ENCODE measurements at places on chromosomes 3 and 15.

DNA sequence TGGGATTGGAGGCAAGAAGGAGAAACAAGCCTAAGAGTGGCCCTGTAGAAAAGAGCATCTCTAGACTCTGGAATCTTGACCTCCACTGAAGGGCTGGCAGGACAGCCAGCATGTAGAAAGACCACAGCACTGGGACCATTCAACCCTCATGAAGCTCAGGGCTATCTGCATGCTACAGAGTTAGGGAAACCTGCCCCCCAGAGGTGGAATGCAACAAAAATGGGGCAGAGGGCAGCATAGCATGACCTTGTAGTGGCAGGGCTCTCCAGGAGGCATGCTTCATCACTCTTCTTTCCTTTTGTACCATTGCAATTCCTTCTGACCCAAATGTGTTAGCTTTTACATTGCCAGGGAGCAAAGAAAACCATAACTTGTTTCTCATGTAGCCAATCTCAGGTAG is 445.4 kb downstream of the EPHB1 start:
- no peak for DNase-seq

DNA sequence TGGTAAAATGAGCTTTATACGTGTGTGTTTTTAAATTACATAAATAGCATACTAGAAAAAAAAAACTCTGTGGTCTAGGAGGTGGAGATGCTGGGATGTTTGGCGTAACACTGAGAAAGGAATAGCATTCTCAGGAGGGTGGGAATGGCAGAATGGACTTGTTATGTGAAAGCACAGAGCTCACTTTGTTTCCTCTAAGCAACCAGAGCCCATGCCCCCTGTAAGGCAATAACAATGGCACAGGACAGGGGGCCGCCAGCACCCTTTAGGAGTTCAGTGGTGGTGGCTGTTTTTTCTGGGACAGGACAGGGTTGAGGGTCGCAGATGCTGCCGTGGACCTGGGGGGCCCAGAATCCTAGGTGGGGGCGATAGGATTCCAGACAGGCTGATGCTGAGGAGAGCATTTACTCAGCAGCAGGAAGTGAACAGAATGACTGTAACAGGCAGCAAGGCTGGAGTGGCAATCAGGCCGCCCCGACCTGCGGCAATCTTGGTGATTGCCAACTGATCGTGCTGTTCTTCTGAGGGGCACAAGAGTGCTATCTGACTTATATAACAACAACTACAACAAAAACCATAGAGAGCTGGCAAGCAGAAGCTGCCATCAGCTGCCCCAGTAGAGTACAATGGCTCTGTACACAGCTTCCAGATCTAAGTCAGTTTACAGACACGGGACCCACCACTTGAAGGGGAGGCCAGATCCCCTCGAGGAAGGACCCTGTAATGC is 160.4 kb downstream of the UACA start:
- no peak for DNase-seq

DNA sequence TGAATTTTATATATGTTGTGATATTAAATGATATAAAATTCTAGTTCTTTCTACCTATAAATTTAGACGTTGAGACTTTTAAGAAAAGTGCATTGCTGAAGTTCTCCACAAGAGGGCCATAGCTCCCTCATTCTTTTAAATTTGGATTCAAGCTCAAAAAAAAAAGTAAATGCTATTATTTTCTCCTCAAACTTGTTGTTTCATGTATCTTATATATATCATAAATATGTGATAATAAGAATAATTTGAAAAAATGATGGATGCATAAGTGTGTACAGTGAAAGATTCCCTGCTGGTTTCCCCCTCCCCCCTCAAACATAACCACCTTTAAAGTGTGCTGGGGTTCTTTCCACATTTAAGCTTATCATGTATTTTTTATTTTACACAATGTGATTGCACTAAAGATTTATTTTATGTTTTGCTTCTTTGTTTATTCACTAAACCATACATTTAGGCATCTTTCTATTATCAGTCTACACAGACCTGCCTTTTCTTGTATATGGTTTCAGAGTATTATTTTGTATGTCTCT is 769.4 kb upstream of the GOLIM4 start:
- DNase-seq, result peak; percentile 11

- DNase-seq, result peak; percentile 70
Measured at GRCh38 chr15:87354661-87355410, 901.7 kb downstream of the NTRK3 start.

DNA sequence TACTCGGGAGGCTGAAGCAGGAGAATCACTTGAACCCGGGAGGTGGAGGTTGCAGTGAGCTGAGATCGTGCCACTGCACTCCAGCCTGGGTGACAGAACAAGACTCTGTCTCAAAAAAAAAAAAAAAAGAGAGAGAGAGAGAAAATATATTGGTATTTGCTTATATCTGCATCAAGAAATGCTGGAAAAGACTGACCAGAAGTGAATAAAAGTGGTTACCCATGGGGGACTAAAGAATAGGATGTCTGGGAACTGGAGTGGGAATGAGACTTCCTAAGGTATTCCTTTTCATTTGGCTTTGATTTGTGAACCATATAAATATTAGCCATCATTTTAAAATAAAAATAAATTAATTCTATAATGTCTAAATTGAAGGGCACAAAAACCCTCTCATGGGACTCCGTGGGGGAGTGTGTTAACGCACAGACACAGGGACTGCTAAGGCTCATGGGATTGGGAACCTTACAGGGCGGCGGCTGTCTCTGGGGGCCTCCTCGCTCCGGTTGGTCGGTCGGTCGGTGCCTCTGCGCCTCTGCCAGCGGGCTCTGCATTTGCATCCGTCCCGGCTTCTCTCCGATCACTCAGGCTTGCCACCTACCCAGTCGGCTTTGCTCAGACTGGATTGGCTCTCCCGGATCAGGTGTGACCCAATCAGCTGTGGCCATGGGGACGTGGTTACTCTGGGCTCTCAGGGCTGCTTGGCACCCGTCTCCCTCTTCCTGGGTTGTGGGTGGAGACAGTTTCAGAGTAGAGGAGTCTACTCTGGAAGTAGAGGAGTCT is 12.7 kb upstream of the TSPAN3 start:
- peak; percentile 36 for DNase-seq

DNA sequence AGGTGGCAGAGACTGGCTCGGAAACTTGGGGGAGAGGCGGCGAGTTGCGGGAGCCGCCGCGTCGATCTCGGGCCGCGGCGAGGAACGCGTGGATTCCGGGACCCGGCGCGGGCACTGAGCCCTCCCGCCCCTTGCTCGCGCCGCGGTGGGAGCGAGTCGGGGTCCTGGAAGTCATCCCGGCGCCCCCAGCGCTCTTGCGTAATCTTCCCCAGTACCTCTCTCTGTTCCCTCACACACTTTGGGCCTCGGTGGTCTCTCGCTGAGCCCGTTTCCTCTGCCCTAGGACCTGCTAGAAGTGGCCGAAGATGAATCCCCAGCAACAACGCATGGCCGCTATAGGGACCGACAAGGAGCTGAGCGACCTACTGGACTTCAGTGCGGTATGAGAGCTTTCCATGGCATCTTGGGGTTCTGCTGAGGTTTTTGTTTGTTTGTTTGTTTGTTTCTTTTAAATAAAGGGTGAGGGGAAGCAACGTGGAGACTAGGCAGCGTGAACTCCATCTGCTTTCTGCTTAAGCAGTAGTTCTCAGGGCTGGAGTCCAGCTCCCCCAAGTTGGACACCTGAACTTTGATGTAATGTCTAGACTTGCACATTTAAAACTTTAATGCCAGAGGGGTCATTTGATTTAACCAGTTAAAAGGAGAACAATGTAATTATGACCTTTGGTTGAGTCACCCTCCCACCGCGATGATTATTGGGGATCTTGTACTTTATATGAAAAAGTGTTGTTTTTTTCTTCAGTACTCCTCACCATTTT is 1.3 kb downstream of the TCF12 start:
- DNase-seq, result peak; percentile 33

DNA sequence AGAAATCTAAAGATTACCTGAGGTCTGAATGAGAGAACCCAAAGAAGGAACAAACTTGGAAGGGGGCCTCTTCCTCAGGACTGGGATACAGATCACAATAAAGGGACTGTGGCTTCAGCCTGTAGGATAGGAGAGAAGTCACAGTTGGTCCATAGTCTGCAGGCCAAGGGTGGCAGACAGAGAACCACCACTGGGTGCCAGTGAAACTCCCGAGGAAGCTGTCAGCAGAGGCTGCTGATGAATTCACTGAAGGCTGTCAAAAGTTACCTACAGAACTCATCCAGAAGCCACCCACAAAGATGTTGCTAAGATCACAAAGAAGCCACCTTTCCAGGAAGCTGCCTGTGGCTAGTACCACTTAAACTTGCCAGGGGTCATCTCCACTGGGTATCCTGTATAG is 78.5 kb downstream of the TMCO5A start:
- no peak for DNase-seq

GRCh38 chr15:65561934-65562333 is 31.7 kb downstream of the HACD3 start:
- no peak for DNase-seq

- DNase-seq, result no peak
Measured at GRCh38 chr15:40554161-40554525, 10.7 kb downstream of the CCDC32 start.

GRCh38 chr15:92818651-92819277 is 81.4 kb upstream of the CHD2 start:
- no peak for DNase-seq

DNA sequence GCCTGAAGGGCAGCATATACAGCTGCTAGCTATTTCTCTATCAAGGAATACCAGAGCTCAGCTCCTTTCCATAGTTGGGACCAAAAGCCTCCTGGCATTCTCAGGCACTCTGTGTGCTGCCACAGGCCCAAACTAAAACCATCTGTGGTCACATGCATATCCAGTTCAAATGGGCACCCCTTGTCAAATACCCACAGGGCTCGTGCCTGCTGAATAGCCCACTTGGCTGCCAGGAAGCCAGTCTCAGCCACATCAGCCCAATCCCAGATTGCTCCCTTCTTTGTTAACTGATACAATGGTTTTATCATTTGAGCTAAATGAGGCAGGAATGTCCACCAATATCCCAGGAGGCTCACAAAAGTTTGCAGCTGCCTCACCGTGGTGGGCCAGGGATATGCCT is 13.9 kb downstream of the CCRL2 start:
- no peak for DNase-seq

DNA sequence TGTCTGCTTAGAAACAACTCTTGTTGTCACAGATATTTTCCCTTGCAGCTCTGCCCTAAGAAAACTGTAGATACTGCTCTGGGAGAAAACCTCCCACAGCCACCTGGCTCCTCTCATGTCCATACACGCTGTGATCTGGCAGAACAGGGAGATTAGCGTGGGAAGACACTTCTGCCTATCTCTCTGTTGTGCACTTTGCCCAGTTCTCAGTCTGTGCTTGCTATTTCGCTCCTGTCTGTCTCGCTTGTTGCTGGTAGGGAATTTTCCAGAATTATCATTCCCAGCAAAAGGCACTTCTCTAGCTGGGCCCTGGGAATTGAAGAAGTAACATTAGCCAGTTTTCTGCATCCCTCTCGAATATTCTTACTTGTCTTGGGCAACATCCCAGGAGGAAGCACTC is 8.1 kb upstream of the GATM start:
- no peak for DNase-seq

DNA sequence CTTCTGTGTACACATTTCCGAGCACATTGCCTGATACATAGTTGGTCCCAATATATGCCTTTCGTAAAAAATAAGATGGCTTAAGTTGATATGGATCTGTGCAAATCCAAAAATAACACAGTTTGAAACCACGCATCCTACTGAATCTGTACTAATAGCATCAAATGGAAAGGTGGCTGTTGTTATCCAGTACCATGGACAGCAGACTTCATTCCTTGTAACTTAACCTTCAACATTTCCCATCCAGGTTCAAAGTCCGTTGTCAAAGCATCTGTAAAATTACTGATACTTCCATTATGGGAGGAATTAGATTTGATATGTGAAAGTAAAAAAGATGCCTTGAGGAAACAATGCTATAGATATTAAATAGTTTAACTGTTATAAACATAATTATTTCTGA is 65.5 kb upstream of the C3orf49 start:
- DNase-seq, result peak; percentile 33

- no peak for DNase-seq
Measured at GRCh38 chr15:29056839-29057450, 171.2 kb downstream of the APBA2 start.

GRCh38 chr3:1269808-1270207 is 177.0 kb downstream of the CNTN6 start:
- peak; percentile 21 for DNase-seq

DNA sequence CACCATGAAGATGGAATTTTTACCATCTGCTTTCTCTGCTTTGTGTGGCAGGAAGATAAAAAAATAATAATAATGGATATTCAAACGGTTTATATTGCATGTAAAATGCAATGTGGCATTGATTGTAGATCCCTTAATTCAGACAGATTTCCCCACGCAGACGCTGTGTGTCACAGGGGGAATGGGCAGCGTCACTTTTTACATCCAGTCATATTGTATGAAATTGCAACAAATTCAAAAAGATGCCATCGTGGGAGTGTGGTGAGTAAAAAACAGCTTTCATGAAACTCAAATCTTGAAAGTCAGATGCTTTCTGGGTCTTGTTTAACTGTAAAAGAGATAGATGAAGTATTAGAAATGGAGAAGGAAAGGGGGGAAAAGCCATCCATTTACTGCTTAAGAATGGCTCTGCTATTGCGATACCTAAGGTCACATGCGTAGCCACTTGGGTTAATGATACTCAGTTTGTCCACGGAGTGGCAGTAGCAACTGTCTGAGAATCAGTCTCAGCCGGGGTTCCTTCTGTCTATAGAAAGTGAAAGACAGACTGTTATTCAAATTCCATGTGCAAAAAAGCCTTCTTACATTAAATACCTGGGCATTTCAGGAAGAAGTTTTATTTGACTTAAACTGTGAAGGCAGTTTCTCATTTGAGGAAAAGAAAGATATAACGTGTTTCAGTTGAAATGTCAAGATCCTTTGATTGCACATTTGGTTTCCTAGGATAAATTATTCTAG is 28.5 kb downstream of the BTD start:
- peak; percentile 84 for DNase-seq

DNA sequence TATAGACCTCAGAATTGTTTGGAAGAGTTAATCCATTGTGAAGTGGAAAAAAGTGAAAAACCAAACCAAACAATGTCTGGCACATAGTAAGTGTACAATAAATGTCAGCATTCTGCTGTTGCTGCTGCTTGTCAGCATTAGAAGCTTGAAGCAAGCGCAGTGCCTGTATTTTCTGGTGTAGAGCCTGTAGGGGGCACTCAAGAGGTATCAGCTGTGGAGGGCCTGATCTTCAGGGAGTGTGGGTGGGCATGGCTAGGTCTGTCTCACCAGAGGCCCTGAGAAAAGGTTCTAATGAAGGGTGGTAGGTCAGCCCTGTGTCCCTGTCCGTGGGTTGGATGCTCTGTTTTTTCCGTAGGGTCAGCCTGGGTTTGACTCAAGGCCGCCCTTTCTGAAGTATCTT is 3.6 kb downstream of the ADAMTSL3 start:
- DNase-seq, result no peak
